ENCODE measurements at places on chromosomes 1 and 21.
A peak's percentile ranks its signal among the peaks of the same experiment; 100 is the strongest.

DNA sequence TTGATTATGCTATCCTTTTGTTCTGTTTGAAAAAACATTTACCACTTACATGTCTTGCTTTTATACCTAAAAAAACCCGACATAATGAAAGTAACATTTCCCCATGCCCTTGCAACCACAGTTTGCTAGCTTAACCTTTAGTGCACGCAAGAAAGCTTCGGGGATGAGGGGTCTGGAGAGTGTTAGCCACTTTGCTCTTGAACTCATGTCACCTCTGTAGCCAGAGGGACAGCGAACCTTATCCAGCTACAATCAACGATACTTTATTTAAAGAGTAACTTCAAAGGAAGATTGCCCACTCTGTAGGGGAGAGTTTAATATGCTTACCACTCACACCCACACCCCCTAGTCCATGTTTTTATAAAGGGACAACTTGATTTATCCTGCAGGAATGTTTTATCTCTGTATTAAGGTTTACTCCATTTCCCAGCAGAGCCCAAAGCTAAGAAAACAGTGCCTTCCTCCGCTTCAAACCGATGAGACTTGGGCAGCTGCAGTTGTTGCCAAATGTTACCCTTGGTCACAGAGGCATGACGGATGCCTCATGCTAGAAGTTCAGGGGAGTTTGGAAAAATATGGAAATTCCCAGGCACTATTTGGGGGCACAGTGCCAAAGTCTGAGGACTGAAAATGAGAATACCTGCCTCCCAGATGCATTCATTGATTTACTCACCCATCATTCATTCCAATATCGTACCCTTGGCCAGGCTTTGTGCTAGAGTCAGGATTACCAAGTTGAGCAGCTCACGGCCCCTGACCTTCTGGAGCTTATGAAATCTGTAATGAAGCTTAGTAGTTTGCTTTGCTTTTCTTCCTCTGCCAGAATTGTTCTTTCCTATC, 61.4 kb upstream of the VCAM1 start:
- no peak for DNase-seq

- no peak for DNase-seq
Measured at GRCh38 chr1:157270705-157271274, 132.6 kb upstream of the ETV3 start.

- DNase-seq, result no peak
Measured at GRCh38 chr1:230679192-230679591, 34.7 kb downstream of the AGT start.

- no peak for DNase-seq
Measured at GRCh38 chr1:30884723-30885122, 23.8 kb downstream of the SDC3 start.

DNA sequence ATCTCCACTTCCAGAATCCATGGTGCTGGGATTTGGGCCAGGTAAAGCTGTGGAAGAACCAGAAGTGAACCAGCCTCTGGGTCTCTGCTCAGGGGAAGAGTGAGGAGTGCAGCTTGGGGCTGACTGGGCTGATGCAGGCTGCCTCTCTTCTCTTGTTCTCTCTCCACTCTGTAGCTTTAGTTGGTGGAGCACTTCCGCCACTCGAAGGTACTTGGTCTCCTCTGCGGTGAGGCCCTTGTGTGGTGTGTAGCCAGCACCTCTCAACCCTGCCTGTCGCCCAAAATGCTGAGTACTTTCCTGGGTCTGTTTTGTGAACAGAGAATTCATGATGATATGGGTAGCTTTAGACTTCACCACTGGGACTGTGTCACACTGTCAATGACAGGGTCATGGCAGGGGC, 63.2 kb downstream of the URB2 start:
- no peak for DNase-seq

DNA sequence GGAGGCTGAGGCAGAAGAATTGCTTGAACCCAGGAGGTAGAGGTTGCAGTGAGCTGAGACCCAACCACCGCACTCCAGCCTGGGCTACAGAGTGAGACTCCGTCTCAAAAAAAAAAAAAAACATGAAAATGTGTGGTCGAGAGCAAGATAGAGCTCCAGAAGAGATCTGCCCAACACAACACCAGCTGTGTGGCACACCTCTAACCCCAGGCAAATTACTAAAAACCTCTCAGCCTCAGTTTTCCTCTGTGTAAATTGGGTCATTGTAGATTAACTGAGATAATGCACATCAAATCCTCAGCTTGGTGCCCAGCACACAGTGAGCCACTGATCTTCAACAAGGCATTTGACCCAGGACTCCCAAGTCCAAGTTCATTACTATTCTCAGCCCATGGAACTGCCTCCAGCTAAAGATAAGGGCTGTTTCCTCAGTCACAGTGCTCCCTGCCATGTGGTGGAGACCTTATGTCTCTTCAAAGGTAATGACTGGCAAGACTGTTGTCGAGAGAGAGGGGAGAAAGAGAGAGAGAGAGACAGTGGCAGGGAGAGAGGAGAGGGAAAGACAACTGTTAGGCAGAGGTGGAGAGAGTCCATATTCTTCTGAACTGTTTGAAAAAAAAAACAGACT, 58.1 kb downstream of the PTP4A2 start:
- no peak for DNase-seq

DNA sequence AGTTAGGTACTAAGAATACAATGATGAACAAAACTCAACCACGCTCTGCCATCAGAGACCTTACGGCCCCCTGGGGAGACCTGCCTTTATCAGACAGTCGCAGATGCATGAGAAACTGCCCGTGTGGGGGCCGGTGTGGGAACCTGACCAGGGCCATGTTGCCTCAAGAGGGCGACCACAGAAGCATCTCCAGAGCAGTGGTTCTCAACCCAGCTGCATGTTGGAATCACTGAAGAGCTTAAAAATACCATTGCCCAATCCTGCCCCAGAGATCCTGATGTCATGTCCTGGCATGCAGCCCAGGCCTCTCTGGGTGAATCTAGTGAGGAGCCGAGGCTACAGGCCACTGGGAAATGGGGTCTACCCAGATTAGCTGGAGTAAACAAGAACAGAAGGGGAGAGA, 108.7 kb downstream of the PRDM2 start:
- no peak for DNase-seq

- DNase-seq, result no peak
Measured at GRCh38 chr21:43307677-43308070, 119.3 kb downstream of the SIK1 start.

DNA sequence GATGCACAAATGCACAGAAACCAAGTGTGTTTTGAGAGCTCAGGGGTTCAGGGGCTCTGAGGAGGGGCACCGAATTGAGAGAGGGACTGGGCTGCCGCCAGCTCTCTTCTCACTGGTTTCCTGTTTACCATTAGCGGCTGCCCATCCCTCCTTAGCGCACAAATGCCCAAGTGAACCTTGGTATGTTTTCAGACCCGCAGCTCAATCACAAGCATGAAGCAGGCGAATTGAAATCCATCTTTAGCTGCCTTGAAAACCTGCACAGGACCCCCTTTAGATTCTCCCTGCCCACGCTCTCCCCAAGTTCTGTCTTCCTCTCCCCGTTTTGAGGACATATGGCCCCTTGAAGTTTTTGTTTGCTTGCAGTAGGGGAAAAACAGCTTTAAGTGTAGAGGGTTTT, 61.1 kb upstream of the ACOT11 start:
- no peak for DNase-seq

- no peak for DNase-seq
Measured at GRCh38 chr1:157170677-157171515, 32.7 kb upstream of the ETV3 start.

DNA sequence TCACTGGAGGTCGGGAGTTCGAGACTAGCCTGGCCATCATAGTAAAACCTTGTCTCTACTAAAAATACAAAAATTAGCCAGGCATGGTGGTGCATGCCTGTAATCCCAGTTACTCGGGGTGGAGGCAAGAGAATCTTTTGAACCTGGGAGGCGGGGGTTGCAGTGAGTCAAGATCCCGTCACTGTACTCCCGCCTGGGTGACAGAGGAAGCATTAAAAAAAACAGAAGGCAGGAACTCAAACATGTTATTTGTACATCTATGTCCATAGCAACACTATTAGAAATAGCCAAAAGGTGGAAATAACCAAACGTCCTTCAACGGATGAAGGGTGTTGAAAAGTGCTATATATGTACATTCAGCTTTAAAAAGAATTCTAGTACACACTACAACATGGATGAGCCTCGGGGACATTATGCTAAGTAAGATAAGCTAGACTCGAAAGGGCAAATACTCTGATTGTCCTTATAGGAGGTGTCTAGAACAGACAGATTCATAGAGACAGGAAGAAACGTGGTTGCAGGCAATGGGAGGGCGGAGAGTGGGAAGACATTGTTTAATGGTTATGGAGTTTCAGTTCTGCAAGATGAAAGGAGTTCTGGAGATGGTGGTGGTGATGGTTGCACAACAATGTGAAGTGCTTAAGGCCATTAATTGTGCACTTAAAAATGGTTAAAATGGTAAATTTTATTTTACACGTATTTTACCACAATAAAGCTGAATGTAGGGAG, 19.2 kb downstream of the NLRP3 start:
- peak; percentile 47 for DNase-seq

DNA sequence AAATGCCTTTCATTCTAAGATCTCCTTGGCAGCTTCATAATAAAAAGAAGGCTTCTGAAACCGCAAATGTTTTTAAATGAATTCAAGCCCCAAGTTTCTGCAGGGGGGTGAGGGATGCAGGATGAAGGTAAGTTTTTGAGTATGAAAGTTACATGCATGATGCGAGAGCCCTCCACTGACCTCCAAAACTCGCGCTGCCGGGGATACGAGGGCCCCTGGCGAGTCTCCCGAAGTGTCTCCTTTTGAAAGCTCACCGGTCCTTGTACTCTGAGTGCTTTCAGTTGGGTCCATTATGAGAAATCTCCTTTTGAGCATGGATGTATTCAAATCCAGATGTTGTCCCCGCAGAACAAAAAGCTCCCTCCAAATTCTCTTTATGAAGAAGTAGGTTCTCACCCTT, 18.9 kb upstream of the ZC3H12A start:
- no peak for DNase-seq

- DNase-seq, result no peak
Measured at GRCh38 chr1:27009601-27010197, 3.0 kb downstream of the TENT5B start.

DNA sequence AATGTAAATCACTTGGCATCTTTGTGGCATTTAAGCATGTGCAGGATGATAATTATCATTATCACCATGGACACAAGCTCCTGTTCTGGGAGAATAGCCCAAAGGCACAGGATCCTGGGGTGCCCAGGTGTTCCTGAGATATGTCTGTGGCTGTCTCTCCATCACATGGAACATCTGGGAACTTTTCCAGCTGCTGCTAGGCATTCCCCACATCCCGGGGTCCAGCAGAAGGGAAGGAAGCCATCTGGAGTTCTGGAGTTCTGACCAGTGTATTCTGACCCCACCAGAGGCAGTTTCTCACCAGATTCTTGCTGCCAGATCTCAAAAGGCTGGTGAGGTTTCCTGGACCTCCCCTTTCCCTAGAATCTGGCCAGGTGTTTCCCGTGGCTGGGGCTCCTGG, 259.7 kb upstream of the VAMP3 start:
- no peak for DNase-seq

GRCh38 chr1:173276922-173277800, 70.0 kb upstream of the TNFSF4 start:
- no peak for DNase-seq

- DNase-seq, result no peak
Measured at GRCh38 chr1:219806020-219806419, 122.3 kb downstream of the SLC30A10 start.

DNA sequence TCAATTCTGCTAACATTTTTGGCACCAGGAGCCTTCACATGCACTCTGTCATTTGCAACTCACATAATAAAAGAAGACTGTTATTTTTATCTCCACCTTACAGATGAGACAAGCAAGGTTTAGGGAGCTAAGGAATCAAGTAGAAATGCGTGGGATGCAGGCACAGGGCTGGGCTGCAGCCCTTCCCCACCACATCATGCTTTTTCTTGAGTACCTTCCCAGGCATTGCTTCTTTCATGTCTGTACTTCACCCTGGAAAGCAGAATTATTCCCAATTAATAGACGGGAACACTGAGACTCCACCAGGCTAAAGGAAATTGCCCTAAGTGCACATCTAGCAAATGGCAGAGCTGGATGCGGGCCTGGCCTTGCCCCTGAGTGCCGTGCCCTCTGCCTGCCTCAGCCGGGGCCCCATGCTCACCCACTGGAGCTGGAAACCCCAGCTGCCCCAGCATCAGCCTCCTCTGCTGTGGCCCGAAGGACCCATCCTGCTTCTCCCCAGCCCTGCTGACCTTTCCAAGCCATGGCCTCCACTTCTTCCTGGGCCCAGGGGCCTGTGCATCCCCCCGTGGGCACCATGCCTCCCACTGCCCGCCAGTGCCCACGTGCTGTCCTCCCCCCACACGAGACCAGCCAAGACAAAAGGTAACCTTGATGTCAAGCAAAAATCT, 257.5 kb downstream of the TOMM20 start:
- DNase-seq, result no peak

DNA sequence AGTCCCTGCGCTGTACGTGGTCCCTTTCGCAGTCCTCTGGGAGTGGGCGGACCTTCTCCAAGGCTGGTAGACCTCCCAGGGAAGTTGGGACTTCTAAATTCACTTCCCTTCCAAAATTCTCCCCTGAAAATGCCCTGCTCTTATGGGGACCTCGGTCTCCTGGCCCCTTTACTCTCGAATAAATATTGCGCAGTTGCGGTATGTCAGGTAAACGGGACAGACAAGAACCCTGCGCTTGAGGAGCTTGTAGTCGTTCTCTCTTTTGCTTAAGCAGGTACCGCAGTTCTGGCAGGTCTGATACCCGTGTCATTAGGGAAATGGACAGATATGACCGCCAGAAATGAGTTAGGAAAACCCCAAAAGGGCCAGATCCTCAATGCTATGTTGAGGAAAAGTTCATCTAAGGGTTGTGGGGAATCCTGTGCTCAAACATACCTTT, 561 bp downstream of the KIF2C start:
- DNase-seq, result no peak

GRCh38 chr1:163604896-163605295, 283.1 kb downstream of the NUF2 start:
- no peak for DNase-seq

- no peak for DNase-seq
Measured at GRCh38 chr1:83103341-83103740, 895.6 kb downstream of the TTLL7 start.

DNA sequence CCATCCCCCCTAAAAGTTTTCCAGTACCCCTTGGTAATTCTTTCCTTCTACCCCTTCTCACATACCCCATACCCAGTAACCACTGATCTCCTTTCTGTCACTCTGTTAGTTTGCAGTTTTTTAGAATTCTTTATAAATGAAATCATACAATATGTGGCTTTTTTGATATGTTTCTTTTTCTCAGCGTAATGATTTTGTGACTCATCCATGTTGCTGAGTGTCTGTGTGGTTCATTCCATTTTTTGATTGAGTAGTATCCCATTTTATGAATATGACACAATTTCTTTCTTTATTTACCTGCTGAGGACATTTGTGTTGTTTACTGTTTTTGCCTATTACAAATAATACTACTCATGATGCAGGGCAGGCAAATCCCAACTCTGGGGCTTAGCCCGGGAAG, 1605.3 kb downstream of the BRINP3 start:
- DNase-seq, result no peak

DNA sequence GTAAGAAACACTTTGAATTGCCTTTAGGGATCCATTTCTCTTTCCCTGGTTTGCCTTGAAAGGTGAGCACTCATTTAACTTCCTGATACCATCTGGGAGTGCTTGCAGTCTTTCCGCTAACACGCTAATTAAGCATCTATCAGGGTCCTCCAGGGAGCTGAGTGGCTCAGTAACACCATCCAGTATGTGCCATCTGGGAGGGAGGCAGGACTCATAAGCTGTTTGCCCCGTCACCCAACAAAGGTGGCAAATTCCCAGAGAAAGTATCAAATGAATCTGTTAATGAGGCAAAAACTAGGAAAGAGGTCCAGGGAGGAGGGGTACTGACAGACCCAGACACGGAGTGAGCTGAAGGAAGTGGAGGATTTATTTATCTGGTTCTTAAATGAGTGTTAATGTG, 430.9 kb downstream of the HLX start:
- no peak for DNase-seq

GRCh38 chr1:25905680-25906643, at the start of gene STMN1:
TSS of gene STMN1 (minus strand) at chr1:25906419. CDS start at chr1:25904676, 1,743 bp downstream.
- DNase-seq, result peak; percentile 90

Measured in CD4-positive, alpha-beta T cell treated with Interleukin-15 for 1 hour (primary cell).